Kidney (tissue), 22 donors: ENCODE measurements at places on chromosomes 4 and X. TPM values are rescaled to one million over a fixed set of nuclear protein-coding genes. Genes with fewer than 3 reads are reported as not detected.

CCSER1 gene
- 26.8 TPM for total RNA-seq

FDCSP gene
- 0.50 TPM for total RNA-seq

NHSL2 gene
- total RNA-seq = 10.8 TPM

CLDN22 gene
- total RNA-seq = not detected

GPRIN3 gene
- total RNA-seq = 15.2 TPM

ZNF157 gene
- 0.57 TPM for total RNA-seq

DNA sequence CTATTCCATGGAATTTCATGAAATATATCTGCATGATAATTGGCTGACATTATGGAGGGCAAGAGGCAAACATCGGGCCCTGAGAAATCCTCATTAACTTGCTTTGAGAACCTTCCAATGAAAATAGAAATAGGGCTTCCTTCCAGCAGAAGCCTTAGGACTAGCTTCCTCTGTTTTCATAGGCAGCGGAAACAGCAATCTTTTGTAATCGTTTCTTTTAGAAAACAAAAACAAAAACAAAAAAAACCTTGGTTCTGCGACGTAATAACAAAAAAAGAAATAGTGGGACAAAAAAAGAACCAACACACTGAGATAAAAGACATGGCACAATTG, 62.9 kb downstream of the GEMIN8 start:
- H3K4me3 ChIP-seq = no peak overlapping the region
- H3K36me3 ChIP-seq = no peaks in the 10 kb centered on the region
- peaks cover 4% of the 10 kb centered on the region for H3K27me3 ChIP-seq
- no peaks in the 10 kb centered on the region for H3K4me1 ChIP-seq
- H3K27ac ChIP-seq = no peak overlapping the region

- H3K36me3 ChIP-seq = no peaks in the 10 kb centered on the region
- no peak for DNase-seq
- H3K27me3 ChIP-seq = no peaks in the 10 kb centered on the region
- H3K4me3 ChIP-seq = no peak overlapping the region
Measured at GRCh38 chr4:77801260-77801608, 17.9 kb downstream of the CNOT6L start.

- no peak overlapping the region for H3K27ac ChIP-seq
- H3K4me1 ChIP-seq = no peaks in the 10 kb centered on the region
- no peak for DNase-seq
- no peak overlapping the region for H3K4me3 ChIP-seq
Measured at GRCh38 chrX:64182208-64182607, 23.3 kb downstream of the AMER1 start.

GRCh38 chr4:63275491-63275890, 1133.8 kb downstream of the TECRL start:
- DNase-seq = no peak
- H3K4me3 ChIP-seq = no peak overlapping the region
- H3K36me3 ChIP-seq = no peaks in the 10 kb centered on the region
- no peaks in the 10 kb centered on the region for H3K4me1 ChIP-seq

- DNase-seq = no peak
- H3K4me1 ChIP-seq = no peaks in the 10 kb centered on the region
- H3K27me3 ChIP-seq = no peaks in the 10 kb centered on the region
Measured at GRCh38 chr4:183304067-183304466, 16.0 kb downstream of the CLDN22 start.

GRCh38 chr4:2850966-2851798, 7.5 kb downstream of the ADD1 start:
- H3K4me1 ChIP-seq = peaks cover 42% of the 10 kb centered on the region
- DNase-seq = peak; percentile 29
- H3K27me3 ChIP-seq = no peaks in the 10 kb centered on the region
- H3K27ac ChIP-seq = peak overlapping the region; percentile 5
- H3K36me3 ChIP-seq = peaks cover 7% of the 10 kb centered on the region
- no peak overlapping the region for H3K4me3 ChIP-seq

DNA sequence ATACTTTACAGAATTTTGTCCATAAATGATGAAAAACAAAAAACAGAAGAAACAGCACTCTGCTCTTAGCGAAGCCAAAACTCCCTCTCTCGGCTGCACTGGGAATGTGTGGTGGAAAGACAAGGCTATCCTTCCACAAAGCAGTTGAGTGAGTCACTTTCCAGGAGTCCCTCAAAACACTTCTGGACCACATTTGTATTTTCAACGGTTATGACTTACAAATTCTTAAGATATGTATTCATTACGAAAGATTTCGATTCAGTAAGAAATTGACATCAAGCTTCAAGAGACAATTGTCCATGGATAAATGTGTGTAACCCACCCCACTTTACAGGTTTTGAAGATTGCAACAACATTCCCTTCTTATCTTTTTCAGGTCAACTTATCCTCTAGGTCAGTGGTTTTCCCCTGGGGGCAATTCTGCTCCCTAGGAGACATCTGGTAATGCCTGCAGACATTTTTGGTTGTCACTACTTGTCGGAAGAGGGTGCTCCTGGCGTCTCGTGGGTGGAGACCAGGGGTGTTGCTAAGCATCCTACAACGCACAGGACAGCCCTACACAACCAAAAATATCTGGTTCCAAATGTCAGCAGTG, 66.7 kb upstream of the MTNR1A start:
- no peak overlapping the region for H3K27ac ChIP-seq
- DNase-seq = no peak
- H3K4me3 ChIP-seq = no peak overlapping the region
- no peaks in the 10 kb centered on the region for H3K27me3 ChIP-seq
- H3K36me3 ChIP-seq = peaks cover 33% of the 10 kb centered on the region

GRCh38 chr4:15395311-15395710, 32.5 kb upstream of the C1QTNF7 start:
- no peaks in the 10 kb centered on the region for H3K27me3 ChIP-seq
- H3K4me1 ChIP-seq = no peaks in the 10 kb centered on the region
- H3K4me3 ChIP-seq = no peak overlapping the region
- H3K36me3 ChIP-seq = no peaks in the 10 kb centered on the region

DNA sequence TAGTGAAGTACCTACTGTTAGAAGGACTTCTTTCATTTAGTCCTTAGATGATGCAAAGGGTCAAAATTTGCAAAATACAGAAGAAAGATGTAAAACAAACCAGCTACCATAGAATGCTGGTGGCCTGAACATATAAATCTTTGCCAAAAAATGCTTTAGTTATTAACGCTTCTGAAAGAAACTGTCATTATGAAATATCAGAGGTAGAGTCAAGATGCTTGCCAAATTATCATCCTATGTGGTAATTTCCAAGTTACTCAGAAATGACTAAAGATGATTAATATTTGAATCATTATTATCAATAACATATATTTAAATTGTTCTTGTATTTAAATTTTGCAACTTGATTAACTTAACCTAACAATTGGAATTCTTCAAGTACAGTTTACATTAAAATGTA, 588.4 kb upstream of the FAM241A start:
- no peaks in the 10 kb centered on the region for H3K27me3 ChIP-seq
- no peak for DNase-seq
- H3K4me3 ChIP-seq = no peak overlapping the region
- H3K36me3 ChIP-seq = no peaks in the 10 kb centered on the region
- no peak overlapping the region for H3K27ac ChIP-seq

- H3K4me3 ChIP-seq = no peak overlapping the region
- no peak for DNase-seq
- peak overlapping the region; percentile 30 for H3K27ac ChIP-seq
- no peaks in the 10 kb centered on the region for H3K36me3 ChIP-seq
- no peaks in the 10 kb centered on the region for H3K27me3 ChIP-seq
- no peaks in the 10 kb centered on the region for H3K4me1 ChIP-seq
Measured at GRCh38 chr4:52588771-52589591, 70.1 kb downstream of the USP46 start.

- no peak overlapping the region for H3K27ac ChIP-seq
- no peak overlapping the region for H3K4me3 ChIP-seq
- no peaks in the 10 kb centered on the region for H3K27me3 ChIP-seq
Measured at GRCh38 chrX:43676971-43677572, 21.0 kb downstream of the MAOA start.

- no peaks in the 10 kb centered on the region for H3K36me3 ChIP-seq
- no peaks in the 10 kb centered on the region for H3K27me3 ChIP-seq
- DNase-seq = no peak
- H3K27ac ChIP-seq = no peak overlapping the region
Measured at GRCh38 chrX:154731184-154731583, 19.7 kb downstream of the GAB3 start.

DNA sequence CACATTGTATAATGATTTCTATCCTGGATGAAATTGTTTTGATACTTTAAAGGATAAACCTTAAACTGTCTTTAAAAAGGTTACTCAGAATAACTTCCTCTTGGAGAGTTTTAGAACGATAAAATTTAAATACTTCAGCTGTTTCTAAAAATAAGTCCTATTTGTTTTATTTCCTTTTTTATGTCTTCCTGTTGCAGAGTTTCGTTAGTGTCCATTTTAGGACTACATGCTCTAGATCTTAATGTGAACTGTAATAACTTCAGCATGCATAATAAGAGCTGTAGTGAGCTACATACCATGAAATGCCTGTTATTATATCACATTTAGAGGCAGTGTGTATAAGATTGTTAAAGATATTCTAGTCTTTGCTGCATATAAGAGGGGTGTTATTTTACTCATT, 14.6 kb downstream of the ATP10D start:
- H3K27me3 ChIP-seq = no peaks in the 10 kb centered on the region
- no peak overlapping the region for H3K27ac ChIP-seq
- H3K4me3 ChIP-seq = no peak overlapping the region
- H3K36me3 ChIP-seq = no peaks in the 10 kb centered on the region
- no peak for DNase-seq
- H3K4me1 ChIP-seq = peaks cover 8% of the 10 kb centered on the region

DNA sequence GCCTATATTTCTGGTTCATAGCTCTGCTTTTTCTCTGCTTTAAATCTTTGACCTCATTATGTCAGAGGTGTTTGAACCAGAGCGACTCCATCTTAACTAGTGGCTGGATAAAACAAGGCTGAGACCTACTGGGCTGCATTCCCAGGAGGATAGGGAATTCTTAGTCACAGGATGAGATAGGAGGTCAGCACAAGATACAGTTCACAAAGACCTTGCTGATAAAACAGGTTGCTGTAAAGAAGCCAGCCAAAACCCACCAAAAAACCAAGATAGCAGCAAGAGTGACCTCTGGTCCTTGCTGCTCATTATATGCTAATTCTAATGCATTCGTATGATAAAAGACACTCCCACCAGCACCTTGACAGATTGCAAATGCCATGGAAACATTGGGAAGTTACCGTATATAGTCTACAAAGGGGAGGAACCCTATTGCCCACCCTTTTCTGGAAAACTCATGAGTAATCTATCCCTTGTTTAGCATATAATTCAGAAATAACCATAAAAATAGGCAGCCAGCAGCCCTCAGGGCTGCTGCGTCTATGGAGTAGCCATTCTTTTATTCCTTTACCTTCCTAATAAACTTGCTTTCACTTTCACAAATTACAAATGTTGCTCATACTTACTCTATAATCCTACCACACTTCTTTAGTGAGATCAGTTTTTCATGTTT, 193.9 kb downstream of the NAF1 start:
- H3K27ac ChIP-seq = no peak overlapping the region
- DNase-seq = no peak
- no peaks in the 10 kb centered on the region for H3K36me3 ChIP-seq
- H3K4me3 ChIP-seq = no peak overlapping the region

DNA sequence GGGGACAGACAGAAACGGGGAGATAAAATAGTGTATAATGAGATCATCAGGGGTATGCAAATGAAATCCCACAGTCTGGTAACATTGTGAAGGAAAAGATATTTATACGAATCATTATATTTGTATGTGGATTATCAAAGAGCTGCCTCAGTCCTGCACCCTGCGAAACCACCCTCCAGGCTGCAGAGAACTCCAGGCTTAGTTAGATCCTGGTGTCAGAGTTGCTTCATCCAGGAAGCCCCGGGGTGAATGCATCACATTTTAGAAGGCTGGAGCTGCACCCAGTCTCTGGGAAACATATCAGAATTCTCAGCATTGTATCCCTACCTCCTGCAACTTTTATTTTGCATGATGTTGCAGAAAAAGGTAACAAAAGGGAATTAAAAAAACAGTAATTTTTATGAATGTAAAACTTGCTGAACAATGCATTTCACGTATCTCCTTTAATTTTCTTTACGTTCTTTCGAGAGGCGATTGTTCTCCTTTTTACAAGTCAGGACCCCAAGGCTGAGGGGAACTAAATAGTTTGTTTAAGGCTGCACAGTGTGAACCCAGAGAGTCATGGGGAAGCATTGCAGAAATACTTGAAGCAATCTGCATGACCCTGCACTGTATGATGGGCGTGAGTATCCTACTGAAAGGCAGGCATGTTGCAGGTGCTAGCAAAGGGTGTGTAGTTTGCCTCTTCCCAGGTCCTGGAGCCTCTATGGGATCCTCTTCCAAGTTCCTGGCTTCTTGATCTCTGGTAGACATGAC, 299.5 kb upstream of the CLNK start:
- H3K27me3 ChIP-seq = no peaks in the 10 kb centered on the region
- no peak overlapping the region for H3K4me3 ChIP-seq
- no peaks in the 10 kb centered on the region for H3K36me3 ChIP-seq
- no peak overlapping the region for H3K27ac ChIP-seq
- H3K4me1 ChIP-seq = no peaks in the 10 kb centered on the region

- H3K27ac ChIP-seq = no peak overlapping the region
- H3K4me1 ChIP-seq = no peaks in the 10 kb centered on the region
- no peaks in the 10 kb centered on the region for H3K27me3 ChIP-seq
- H3K4me3 ChIP-seq = no peak overlapping the region
Measured at GRCh38 chr4:144183165-144183564, 42.6 kb upstream of the GYPA start.

DNA sequence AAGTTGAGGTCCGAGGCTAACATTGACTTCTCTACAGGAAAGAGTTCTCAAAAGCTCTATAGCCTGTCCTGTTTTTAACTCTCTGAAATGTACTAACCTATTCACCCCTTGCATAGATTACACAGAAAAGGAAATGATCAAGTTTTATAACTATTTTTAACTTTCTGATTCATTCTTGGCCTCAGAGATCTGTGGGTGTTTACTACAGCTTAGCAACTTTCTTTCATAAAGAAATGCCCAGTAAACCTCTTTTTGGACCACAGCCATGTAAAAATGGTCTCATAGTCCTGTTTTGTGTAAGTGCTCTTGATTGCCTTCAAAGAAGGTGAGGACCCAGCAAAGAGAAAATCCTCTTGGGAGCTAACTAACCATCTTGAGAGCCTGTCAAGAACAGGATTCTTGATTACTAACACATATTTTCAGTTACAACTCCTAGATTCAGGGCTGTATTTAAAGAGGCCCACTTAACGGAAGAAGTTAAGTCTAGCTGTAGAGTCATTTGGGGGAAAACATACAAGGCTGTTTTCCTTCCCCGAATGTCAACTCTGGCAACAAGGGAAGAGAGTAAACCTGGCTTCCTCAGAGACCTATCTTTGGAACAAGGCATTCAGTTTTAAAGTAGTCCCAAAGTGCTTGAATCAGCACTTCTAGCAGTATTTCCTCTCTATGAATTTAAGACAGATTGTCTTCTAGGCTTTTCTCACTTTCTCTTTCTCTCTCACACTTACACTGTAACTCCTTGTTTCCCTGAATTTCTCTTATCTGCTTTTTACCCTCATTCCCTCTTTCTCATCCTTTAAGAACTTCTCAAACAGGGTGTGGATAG, 78.2 kb downstream of the IL21 start:
- H3K27me3 ChIP-seq = no peaks in the 10 kb centered on the region
- no peaks in the 10 kb centered on the region for H3K4me1 ChIP-seq
- H3K27ac ChIP-seq = no peak overlapping the region
- no peak for DNase-seq
- no peaks in the 10 kb centered on the region for H3K36me3 ChIP-seq
